HuH-7.5 (cell line): ENCODE measurements at places on chromosomes 12 and 14.

DNA sequence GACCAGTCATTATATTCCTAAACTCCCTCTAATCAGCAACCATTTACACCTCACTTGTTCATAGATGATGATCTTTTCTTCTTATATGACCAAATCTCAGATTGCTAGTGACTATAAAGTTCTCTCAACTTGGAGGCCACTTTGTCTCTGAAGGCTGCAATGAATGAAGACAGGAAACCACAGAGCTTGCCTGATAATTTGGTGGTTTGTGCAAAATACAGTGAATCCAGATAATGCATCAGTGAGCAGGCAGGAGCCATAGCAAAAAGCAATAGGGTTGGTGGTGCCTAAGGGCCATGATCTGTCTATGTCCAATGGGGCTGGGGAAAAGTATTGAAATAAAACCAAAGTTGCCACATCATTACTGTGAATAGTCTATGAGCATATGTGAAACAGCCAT, 123.8 kb upstream of the LRFN5 start:
- DNase-seq: no peak

DNA sequence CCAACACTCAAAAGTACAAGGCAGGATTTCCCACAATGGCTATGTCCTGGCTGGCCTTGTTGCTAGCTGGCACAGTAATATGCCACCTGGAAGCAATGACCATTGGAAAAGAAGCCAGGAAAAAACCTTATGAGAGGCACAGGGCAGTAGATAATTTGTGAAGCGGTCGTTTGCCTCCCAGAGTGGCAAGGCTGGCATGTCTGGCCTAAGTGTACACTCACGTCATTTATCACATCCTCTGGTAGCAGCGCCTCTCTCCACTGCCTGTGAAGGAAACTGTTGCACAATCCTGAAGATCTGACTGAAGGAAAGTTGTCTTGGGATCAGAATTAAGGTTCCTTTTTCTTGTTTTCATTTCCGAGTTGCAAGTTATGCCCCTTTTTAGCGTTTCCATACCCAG, 408.5 kb downstream of the ZFP36L1 start:
- DNase-seq: no peak

DNA sequence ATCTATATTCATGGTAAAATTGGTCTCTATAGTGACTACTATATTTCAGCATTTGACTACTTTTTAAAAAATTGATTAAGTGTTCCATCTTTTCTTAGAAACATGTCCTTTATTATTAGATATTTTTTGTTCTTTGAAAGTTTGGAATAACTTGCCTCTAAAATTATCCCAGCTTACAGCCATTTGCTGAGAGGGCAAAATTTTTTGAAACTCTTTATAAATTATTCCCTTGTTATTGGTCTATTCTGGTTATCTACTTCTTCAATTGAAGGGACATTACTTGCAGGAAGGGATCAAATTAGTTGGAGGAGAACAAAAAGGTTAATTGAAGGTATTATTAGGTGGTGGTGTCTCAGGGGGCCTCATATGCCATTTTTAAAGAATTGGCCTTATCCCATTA, 184.1 kb downstream of the TTC6 start:
- no peak for DNase-seq

GRCh38 chr14:57809808-57810207, 56.1 kb downstream of the SLC35F4 start:
- no peak for DNase-seq

GRCh38 chr12:6914246-6914946, at the start of gene ENO2:
Gene ENO2 (plus strand): TSS chr12:6914580. CDS start chr12:6915833, 1,253 bp downstream.
- peak; percentile 54 for DNase-seq

GRCh38 chr12:92363295-92364146, 217.9 kb upstream of the BTG1 start:
- DNase-seq: no peak

DNA sequence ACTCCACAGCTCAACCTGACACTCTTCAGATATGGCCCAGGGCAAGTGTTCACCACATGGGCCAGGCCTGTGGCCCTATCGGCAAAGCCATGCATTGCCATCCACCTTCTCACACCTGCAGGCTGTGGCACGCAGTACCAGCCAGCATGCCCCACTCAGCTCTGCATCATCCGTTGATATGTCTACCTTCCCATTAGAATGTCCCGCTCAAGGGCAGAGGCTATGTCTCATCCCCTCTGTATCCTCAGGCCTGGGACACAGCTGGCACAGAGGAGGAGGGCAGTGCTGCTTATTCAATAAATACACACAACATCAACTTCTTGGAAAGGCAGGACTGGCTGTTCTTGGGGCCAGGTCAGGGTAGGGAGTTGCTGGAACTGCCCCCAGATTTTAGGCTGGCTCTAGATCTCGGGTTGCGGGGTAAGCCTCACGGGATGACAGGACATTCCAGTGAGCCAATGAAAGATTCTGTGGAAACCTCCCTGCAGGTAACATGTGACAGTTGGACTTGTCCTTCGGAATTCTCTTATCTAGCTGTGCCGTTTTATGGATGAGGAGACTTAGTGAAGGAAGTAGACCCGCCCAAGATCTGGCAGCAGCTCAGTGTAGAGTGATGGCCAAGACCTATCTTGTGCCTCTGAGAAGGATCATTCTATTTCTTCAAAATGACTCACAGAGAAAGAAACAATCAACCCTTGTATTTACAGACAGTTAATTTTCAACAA, 25.6 kb downstream of the SYNE3 start:
- DNase-seq: no peak

GRCh38 chr12:76508128-76508980, 51.2 kb downstream of the OSBPL8 start:
- no peak for DNase-seq

GRCh38 chr14:33612197-33612505, 338.7 kb downstream of the EGLN3 start:
- DNase-seq: no peak

DNA sequence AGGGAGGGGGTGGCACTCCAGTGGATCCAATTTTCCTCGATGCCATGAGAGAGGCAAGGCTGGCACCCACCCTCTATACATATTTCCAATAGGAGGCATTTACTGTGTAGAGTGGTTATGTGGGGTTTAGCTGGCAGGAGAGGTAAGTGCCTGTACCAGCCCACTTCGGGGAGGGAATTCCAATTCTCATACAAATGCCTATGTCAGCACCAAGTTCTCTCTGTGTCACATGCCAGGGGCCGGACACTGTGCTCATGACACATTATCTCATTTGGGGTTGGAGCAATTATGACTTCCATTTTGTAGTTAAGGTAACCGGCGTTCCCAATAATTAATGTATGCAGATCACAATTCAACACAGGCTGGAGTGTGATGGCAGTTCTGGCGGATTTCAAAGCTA, 284.3 kb downstream of the KSR2 start:
- DNase-seq: no peak

GRCh38 chr14:89418452-89418851, 1.4 kb upstream of the FOXN3 start:
- DNase-seq: no peak

DNA sequence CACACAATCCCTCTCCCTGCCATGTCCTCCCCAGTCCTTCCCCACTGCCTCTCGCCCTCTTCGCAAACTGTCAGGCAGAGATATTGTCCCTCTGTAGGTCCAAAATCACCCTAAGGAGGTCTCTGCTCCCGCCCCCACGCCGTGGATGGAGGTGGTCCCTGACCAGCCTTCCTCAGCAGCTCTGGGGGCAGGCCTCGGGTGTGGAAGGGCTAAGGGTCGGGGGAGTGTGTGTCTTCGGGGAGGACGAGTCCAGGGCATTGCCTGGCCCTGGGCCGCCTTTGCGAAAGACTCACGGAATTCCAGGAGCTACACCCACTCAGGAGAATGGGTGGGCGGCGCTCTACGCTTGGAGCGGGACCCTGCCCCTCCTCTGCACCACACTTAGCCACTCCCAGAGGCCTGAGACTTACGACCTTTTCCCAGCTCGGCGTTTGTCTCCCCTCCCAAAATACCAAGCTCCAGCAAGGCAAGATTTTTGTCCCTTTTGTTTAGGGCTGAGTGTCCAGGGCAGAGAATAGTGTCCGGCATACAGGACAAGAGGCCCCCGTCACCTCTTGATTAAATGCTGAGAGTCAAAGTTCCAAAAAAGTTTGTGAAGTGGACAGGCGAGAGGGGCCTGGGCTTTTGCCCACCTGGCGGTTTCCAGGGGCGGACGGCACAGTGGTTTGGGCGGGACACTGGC, 881 bp downstream of the PYGL start:
- peak; percentile 40 for DNase-seq

DNA sequence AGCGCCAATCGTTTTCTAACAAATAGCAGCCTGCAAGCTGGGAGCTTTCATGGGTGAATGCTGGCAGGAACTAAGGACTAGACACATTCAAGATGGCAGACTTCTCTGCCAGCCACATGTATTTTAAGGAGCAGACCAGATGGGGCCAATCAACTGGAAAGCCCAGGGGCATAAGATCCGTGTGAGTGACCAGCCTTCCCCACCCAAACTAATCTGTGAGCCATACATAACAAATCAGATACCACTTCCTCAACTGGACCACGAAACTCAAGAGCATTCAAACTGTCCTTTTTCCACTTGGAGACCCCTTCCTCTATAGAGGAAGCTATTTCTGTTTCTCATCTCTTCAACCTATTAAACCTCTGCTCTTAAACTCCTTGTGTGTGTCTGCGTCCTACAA, 9.7 kb downstream of the TCL1B start:
- DNase-seq: no peak

DNA sequence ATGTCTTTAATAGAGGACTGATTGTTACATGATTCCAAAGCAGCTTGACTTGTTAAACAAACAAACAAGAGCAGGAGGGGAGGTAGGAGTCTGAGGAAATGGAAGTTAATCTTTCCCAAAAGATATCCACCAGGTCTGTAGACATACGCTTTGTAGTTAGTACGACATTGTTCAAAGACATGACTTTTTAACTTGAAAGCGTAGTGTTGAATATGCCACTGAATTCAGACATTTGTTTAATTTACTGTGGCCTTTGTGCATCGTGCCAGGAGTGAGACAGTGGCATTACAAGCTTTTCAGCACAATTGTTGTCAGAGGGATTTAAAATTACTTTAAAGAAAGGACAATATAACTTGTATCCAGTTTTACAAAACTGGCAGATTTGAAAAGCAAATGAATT, 53.0 kb downstream of the SAV1 start:
- no peak for DNase-seq

DNA sequence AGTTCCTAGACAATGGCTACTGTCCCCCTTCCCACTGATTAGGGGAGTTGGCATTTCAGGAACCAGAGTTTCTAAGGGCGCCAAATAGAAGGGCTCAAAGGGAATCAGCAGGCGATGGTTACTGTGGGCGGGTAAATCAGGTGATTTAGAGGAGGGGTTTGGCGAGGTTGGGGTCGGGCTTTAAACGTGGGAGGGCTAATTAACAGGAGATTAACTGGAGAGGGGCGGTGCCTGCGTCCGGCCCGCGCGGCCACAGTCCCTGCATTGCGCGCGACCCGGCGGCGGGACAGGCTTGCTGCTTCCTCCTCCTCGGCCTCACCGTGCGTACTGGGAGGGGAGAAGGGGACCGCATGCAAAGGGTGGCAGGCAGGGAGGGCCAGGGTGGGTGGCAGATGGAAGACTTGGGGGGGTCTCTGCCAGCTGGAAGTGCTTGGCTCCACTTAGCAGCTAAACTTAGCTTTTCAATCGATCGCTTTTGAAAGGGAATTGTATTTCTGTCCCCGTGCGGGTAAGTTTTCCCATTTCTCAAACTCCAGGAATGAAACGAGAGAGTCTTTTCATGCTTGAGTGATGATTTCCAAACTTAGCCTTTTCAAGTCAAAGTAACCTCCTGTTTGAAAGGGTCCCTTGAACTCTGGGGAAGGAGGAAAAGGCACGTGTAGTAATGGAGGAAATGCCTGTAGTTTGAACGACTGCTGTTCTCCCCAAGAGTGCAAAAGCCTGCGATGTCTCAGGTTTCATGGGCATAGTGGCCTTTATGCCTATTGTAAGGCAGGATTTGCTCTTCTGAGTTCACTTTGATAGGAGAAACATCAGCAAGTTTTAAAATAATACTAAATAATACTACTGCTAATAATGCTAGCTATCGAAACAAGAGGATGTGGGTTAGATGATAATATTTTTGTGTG, at the start of gene MGST1:
MGST1 (plus strand) TSS at position 255 of the 908 bp plus-strand sequence. CDS start 6,608 bp downstream, outside the sequence.
- peak; percentile 41 for DNase-seq

DNA sequence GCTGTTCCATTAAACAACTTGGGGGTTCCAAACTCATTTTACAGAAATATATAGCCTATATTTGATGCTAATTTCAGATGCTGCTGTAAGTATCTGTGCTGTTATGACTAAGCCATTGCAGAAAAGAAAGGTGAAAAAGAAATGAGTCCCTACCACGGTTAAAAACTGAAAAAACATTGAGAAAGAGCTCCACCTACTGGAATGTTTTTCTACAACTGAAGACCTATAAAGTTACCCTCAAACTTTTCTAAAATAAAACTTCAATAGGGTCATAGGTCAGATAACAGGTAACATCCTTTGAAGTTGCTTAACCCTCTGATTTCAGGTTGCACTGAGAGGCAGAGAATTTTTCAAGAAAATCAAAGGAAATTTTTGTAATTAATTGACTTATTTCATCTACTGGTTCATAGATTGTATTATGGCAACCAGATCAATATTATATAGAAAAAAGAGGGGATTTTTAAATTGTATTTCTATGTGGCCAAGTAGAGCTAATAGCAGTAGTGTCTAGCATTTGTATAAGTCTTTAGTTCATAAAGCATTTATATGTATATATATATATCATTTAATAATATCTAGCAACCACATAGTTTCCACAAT, 279.9 kb downstream of the RPS29 start:
- DNase-seq: no peak
